Natural killer cell treated with Interleukin-12 subunit alpha and Interleukin-12 subunit beta and Interleukin-15 and Interleukin-18, amount 100 ng/mL, for 72 hours (primary cell): ENCODE measurements at places on chromosomes 1 and 21. TPM values are rescaled to one million over a fixed set of nuclear protein-coding genes. Genes with fewer than 3 reads are reported as not detected.

PODN gene
- total RNA-seq: not detected

TACSTD2 gene
- total RNA-seq: not detected

CNR2 gene
- total RNA-seq: 3.8 TPM

AIRE gene
- total RNA-seq: not detected

CNIH3 gene
- total RNA-seq: 1.5 TPM

DNA sequence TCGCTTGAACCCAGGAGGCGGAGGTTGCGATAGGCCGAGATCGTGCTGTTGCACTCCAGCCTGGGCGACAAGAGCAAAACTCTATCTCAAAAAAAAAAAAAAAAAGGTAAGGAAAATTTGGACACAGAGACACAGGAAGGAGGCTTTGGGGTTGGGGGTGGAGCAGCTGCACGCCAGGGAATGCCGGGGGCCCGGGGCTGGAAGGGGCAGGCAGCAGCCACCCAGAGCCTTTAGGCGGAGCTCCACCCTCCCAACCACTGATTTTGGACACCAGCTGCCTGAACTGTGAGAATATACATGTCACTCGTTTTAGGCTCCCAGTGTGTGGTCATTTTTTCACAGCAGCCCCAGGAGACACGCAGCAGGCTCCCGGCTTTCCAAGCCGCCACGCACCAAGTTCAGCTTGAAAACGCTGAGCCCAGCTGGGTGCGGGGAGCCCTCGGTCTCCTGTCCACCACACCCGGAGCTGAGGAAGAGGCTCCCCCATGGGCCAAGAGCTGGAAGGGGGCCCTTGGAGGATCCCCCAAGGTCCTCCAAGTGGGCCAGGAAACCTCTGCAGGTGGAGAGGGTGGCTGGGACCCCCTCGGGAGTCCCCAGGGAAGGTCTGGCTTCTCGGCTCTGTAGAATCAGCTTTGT lies 5.9 kb upstream of the FAAP20 start:
- DNase-seq: no peak

GRCh38 chr1:178397678-178398077 lies 99.1 kb downstream of the CLEC20A start:
- DNase-seq: no peak
